ENCODE measurements at places on chromosomes 5 and 9.
A peak's percentile ranks its signal among the peaks of the same experiment; 100 is the strongest.

DNA sequence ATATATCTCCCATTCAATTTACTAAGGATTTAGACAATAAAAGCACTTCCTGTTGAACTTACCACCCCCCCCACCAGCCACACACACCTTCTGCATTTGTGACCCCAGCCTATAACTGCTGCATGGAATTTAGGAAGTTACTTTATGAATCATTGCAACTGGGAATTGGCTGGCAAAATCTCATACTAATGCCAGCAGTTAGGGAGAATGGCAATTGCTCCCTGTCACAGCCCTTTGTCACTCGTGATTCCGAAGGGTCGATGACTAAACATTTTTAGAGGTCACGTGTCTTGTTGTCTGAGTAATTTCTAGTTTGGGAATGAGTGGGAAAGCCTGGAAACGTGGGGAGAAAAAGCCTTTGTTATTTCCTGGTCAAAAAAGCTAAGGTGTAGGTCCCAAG, 46.6 kb upstream of the PCA3 start:
- DNase-seq = no peak

- no peak for DNase-seq
Observed at GRCh38 chr9:88936668-88937067, 54.6 kb upstream of the S1PR3 start.

- peak; percentile 20 for DNase-seq
Observed at GRCh38 chr9:88198341-88198807, 60.1 kb upstream of the SPATA31C2 start.

- no peak for DNase-seq
Observed at GRCh38 chr5:3222924-3223323, 372.7 kb upstream of the IRX1 start.

- DNase-seq = no peak
Observed at GRCh38 chr5:112018846-112019245, 261.9 kb upstream of the NREP start.
